Stimulated activated CD4-positive, alpha-beta T cell treated with anti-CD3 and anti-CD28 coated beads, Interleukin-15, amount 100 ng/mL, for 1 hour (primary cell): ENCODE measurements at places on chromosomes 7 and 10.

DNA sequence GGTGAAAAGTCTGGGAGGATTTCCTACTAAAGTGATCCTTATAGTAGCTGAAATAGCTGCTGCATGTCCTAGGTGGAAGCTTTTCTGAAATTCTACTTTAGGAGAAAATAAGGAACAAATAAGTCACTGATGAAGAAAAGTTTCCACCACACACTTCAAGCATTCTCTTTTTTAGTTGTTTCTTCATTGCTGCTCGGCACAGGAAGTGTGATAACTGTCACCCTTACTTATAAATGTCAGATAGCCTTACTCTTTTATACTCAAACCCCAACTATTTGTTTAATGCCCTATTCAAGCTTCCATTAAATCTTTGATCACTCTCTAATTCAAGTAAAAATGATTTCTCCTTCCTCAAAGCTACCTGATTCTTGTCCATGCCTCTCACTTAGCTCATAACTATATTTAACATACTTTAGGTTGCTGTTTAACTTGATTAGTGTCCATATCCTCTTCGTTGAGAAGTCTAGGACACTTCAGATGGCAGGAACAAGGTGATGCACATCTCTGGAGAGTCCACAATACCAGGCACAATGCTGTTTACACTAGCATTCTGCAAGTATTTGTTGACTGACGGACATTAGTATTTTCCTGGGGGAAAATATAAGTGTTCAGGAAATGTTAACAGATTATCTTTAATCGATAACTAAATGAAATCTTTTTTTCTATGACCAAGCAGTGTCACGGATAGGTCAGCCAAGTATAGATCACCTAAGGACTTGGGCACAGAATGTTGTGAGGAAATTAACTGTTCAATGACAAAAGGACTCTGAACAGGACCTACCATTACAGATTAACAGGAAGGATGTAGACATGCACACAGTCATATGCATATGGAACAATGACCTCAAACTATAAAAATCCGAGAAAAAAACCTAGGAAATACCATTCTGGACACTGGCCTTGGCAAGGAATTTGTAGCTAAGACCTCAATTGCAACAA, 67.4 kb downstream of the ZNF438 start:
- DNase-seq: no peak

DNA sequence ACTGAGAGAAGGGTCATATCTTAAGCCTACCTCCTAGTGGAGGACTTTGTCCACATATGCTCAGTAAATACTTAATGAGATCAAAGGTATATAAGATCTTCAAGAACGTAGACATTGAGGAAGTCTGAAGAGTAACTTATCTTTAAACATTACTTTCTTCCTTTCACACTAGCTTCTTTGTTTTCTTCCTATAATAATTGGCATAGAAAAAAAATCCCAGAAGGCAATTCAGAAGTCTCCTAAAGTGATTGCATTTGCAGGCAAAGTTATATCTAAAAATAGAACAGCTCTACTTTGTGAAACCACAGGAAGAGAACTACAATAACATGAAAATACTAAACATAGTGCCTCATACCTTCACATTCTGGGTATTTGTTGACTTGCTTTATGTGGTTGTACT, 150.4 kb downstream of the PPP1R3A start:
- DNase-seq: no peak

GRCh38 chr7:157932498-157933218, 595.9 kb downstream of the DNAJB6 start:
- DNase-seq: no peak

- DNase-seq: no peak
Observed at GRCh38 chr10:91944880-91945630, 21.5 kb downstream of the BTAF1 start.

- no peak for DNase-seq
Observed at GRCh38 chr7:123805287-123805686, 39.7 kb upstream of the HYAL4 start.

DNA sequence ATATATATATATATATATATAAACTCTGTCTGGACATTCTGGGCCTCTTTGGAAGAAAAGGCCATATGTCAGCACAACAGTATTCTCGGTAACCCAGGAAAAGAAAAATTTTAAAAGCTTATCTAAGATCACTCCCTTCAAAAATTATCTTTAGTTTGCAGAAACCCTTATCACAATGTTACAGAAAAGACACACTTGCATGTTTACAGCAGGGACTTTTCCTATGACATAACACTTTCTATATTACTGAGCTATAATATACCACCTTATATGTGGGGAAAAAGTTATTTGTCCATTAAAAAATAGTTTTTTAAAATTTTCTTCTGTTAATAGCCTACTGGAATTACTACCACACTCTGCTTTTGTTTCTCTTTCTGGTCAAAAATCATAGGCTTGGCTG, 25.4 kb downstream of the ANKRD61 start:
- no peak for DNase-seq

GRCh38 chr7:116786791-116787443, 75.5 kb upstream of the CAPZA2 start:
- no peak for DNase-seq

- DNase-seq: no peak
Observed at GRCh38 chr7:80241671-80242070, 107.0 kb downstream of the GNAI1 start.

DNA sequence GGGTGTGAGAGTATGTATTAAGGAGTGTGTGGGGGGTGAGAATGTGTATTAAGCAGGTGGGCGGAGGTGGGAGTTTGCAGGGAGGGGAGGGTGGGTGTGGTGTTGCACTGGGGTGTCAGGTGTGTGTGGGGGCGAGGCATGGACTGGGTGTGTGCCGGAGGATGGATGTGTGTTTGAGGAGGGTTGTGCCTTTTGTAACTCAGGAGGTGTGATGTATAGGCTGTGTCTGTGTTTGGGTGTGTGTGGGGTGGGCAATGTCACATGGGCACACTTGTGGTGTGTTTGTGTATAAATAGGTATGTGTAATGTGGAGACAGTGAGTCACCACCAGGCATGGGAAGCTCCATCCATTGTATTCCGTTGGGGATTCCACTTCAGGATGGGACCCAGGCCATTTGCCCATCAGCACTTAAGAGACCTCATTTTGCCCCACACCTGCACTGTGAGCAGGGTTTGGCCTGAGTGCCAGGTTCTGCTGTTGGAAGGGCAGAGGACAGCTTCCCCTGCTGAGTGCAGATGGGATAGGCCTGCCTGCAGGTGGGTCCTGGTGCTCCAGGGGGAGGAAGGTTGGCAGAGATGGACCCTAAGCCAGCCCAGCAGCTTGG, 5.8 kb downstream of the UNC5B start:
- no peak for DNase-seq

GRCh38 chr7:150585199-150585598, 18.0 kb downstream of the GIMAP4 start:
- no peak for DNase-seq

- DNase-seq: no peak
Observed at GRCh38 chr7:66267249-66267648, 62.1 kb downstream of the TPST1 start.

GRCh38 chr7:36792421-36792820, 68.1 kb upstream of the AOAH start:
- no peak for DNase-seq

DNA sequence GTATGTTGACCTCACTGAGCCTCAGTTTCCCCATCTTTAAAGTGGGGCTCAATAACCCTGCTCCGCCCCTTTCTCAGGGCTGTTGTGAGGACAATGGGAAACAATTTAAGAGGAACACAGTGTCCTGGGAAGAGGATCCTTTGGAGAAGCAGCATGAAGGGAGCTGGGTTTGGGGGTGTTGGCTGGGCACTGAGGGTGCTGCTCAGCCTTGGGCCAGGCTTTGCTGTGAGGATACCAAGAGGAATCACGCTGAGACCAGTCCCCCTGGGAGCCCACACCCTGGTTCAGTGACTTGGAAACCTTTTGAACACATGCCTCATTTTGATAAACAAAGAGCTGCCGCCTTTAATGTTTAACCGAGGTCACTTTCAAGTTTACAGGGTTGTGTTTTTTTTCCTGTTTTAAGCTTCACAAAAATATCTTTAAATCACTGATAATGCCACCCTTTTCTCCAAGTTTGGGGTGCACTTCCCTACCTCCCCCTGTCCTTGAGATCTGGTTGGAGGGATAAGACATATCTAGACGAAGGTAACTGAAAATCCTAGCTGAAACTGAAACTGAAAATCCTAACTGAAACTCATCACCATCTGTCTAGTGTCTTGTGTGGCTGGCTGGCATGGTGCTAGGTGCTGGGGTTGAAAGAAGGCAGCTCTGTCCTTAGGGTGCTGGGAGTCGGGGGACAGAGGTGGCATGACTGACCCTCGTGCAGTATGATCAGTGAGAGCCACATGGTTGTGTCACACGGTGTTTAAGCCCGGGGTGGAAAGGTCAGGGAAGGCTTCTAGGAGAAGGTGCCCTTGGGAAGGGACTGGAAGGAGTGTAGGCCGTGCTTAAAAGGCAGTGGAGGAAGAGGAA, 27.7 kb downstream of the ZNF775 start:
- no peak for DNase-seq

- DNase-seq: no peak
Observed at GRCh38 chr7:44771358-44771757, 22.7 kb downstream of the ZMIZ2 start.

GRCh38 chr7:711093-711921, 15.2 kb upstream of the DNAAF5 start:
- DNase-seq: no peak

GRCh38 chr10:89164920-89165319, 42.2 kb downstream of the CH25H start:
- DNase-seq: no peak

GRCh38 chr10:98420786-98421185, 5.8 kb upstream of the PYROXD2 start:
- DNase-seq: no peak

- DNase-seq: no peak
Observed at GRCh38 chr10:62044566-62044965, 143.1 kb downstream of the ARID5B start.

- DNase-seq: no peak
Observed at GRCh38 chr7:68504716-68505115, 1093.6 kb upstream of the AUTS2 start.

GRCh38 chr10:112187527-112187926, 4.0 kb upstream of the GPAM start:
- DNase-seq: no peak

DNA sequence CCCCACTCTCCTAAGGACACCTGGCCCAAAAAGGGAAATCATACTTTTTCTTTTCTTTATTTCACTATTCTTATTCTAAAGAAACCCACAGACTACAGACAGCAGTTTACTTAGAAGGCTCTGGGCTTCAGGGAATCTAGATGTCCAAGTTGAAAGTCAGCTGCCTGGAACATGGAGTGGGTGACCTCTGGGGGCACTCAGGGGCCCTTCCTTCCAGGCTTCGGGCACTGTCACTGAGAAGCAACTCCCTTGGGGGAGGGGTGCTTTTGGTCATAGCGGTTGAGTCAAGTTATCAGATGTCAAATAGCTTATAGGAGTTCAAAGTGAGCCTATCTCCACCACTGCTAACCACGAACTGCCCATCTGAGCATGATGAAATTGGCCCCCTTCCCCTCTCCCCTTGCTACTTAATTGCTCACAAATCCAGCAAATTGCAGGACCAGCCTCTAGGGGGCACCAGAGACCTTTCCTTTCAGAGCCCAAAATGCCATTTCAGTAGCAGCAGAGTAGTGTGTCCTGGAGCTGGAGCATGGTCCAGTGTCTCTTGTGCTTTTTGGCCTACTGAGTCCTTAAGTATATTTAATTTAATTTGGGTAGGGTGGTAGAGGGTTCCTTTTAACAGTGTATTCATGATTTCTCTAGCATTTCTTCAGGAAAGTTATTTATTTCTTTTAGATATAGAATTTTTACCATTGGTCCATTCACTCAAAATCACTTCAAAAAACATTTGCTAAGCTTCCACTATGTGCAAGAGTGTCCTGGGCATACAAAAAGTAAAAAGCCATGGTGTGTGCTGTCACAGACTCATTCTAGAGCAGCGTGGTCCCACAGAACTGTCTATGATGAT, 463.8 kb downstream of the KCNMA1 start:
- no peak for DNase-seq

DNA sequence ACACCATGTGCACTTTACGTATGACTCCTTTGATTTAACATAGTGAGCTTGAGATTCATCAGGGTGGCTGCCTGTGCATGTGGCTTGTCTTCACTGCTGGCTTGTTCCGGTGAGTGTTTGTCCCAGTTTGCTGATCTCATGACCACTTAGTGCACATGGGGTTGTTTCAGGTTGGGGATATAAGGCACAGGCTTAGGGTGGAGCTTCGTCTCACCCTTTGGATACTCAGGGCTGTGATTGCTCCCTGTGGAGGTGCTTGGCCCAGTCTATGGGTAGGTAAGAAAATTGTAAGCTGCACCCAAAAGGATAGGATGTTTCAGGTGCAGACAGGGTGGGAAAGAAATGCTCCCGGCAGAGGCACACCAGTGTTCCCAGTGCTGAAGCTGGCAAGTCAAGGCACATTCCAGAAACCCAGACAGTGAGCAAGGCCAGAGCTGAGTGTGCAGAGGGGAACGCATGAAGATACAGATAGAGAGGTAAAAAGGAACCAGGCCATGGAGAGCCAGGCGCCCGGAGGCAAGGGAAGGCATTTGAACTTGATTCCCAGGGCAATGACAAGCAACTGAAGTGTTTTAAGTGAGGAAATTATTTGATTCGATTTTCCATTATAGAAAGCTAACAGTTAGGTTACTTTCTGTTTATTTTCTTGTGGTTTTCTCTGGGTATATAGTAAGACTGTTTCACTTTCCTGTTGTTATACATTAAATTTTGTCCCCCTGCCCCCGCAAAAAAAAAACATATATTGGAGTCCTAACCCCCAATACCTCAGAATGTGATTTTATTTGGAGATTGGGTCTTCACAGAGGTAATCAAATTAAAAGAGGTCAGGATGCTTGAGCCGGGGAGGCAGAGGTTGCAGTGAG, 289.8 kb upstream of the KLF6 start:
- no peak for DNase-seq

- DNase-seq: no peak
Observed at GRCh38 chr7:87370660-87371180, 25.3 kb downstream of the CROT start.

GRCh38 chr7:46990761-46991160, 591.1 kb downstream of the TNS3 start:
- DNase-seq: no peak

- no peak for DNase-seq
Observed at GRCh38 chr7:80307227-80307856, 172.7 kb downstream of the GNAI1 start.

DNA sequence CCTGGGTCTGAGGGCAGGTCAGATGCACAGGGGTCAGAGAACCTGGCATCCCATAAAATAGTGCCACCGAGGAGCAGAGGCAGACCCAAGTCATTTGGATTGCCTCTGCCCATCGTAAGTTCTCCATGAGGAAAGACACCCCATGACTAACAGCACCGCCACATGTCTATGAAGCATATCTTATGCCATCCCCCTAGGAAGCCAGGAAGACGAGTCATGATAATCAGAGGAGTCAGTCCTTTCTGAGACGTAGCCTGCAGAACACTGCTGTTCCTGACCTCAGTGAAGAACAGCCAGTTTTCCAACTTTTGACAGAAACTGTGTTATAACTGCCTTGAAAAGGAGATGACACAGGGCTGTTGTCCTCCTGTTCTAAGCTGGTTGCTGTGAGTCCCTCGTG, 51.2 kb downstream of the INSYN2A start:
- no peak for DNase-seq

- DNase-seq: no peak
Observed at GRCh38 chr10:28127881-28128280, 129.0 kb upstream of the ODAD2 start.

GRCh38 chr10:10872764-10873163, 144.9 kb upstream of the CELF2 start:
- DNase-seq: no peak

- no peak for DNase-seq
Observed at GRCh38 chr10:58300676-58301075, 31.7 kb downstream of the CISD1 start.
